ENCODE measurements at places on chromosomes 1 and 21. TPM values are rescaled to one million over a fixed set of nuclear protein-coding genes. Genes with fewer than 3 reads are reported as not detected.

- DNase-seq: peak; percentile 57
Observed at GRCh38 chr21:44448651-44449131, 6.6 kb upstream of the LRRC3 start.

- no peak for DNase-seq
Observed at GRCh38 chr21:37219761-37220432, 47.2 kb downstream of the VPS26C start.

DNA sequence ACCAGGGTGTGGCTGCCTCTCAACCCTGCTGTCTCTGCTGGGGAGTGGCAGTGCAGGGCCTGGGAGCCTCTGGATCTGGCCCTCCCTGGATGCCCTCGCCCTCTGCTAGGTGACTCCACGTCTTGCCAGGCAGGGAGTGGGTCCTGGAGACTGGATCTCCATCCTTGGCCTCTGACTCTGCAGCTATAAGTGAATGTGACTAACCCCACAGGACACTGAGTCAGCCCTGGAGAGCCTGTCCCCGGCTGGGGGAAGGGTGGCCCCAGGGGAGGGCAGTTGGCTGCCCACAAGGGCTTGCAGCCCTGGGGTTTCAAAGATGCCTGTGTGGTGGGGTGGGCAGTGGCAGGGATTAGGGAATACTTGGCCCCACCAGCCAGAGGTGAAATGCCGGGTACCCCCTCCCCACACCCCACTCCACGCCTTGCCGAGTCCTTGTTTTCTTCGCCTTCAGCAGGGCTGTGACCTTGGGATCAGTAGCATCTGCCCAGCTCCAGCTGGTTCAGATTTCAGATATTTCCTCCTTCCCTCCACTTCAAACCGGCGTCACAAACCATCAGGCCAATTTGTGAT, 1.9 kb upstream of the MYBPH start:
- DNase-seq: peak; percentile 61

GRCh38 chr1:88608139-88608943, 75.7 kb upstream of the PKN2 start:
- DNase-seq: no peak

DNA sequence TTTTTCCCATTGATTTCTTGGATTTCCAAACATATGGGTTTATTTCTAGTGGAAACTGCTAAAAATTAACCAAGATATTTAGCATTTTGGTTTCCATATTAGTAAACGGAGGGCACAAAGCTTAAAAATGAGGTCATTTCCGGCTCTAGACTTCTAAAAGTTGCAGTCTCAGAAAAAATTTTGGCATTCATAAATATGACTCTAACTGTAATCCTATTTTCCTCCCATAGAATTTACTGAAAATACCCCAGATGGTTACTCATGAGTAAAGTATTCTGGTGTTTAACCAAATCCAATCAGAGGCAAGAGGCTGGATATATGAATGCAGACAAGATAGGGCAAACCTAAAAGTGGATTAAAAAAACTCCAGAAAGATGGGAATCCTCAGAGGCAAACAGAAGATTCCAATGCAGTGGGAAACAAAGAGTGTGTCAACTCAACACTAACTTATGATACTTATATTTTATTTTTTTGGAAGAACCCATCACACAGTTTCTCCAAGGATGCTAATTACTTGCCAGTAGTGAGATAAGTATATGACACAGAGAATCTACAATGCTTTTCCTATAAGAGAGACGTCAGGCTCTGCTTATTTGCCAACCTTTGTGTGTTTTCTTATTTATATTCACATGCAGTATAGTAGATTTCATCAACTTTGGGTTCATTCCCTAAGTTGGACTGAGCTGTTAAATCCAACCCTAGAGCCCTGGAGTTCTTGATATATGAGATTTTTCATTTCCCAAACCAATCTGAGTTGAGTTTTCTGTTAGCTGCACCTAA, 90.1 kb upstream of the BCL10 start:
- DNase-seq: no peak

DNA sequence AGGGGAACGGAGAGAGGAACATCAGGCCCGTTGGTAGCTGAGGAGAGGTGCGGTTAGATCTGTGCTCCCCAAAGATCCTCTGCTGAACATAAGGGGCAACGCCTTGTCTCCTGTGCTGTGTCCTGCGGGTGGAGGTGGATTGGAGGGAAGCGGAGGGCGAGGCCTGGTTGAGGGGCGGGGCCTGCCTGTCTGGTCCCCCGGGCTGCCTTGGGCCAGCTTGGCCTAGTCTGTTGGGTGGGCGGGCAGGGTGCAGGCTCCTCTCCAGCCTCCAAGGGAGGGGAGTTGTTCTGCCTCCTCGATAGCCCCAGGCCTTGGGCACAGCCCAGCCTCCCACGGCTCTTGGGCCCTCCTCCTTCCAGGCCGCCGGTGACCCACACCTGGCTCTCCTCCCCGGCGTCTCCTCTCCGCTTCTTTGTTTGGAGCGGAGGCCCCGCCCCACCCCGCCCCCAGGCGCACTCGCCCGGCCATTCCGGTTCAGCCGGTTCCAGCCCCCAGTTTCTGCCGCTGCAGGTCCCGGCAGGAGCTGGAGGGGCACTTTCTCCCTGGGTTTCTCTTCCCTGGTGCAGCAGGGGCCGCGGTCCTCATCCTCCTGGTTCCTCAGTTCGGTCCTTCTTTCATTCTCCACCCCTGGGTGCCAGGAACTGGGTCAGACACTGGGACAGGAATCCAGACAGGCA, 19.4 kb downstream of the PTPRF start:
- DNase-seq: no peak

DNA sequence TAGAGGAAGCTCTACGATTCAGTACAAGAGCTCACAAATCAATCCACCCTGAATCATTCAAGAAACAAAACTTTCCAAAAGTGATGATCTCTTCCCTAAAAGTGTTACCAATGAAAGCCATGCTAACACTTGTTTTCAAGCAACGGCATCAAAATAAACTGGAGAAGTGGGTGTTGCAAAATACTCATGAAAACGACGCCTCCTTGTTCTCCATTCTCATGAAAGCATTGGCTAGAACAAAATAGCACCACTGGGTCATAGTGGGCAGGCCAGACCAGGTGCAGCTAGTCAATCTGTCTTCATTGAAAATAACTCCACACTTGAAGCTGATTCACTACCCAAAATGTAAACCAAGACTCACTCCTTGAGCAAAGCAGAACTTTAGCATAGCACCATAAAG, 4.3 kb downstream of the TIAM1 start:
- DNase-seq: no peak

- no peak for DNase-seq
Observed at GRCh38 chr1:36971852-36972618, 62.3 kb downstream of the GRIK3 start.

- DNase-seq: no peak
Observed at GRCh38 chr1:240586006-240586405, 25.9 kb downstream of the GREM2 start.

DNA sequence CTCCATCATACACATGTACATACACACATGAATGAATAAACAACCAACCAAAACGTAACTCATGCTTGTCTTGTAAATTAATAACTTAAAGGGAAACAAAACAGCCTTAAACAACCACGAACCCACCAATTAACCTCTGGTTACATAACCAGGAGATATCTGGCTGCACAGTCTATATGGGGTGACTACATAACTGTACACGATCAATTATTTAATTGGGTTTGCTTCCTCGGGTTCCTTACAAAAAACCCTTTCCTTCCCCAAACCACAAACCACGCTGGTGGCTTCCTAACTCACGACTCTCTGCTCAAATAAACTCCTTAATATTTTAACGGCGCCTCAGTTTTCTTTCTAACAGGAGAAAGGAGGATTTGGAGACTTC, 744 bp downstream of the ZNF670 start:
- DNase-seq: no peak

DNA sequence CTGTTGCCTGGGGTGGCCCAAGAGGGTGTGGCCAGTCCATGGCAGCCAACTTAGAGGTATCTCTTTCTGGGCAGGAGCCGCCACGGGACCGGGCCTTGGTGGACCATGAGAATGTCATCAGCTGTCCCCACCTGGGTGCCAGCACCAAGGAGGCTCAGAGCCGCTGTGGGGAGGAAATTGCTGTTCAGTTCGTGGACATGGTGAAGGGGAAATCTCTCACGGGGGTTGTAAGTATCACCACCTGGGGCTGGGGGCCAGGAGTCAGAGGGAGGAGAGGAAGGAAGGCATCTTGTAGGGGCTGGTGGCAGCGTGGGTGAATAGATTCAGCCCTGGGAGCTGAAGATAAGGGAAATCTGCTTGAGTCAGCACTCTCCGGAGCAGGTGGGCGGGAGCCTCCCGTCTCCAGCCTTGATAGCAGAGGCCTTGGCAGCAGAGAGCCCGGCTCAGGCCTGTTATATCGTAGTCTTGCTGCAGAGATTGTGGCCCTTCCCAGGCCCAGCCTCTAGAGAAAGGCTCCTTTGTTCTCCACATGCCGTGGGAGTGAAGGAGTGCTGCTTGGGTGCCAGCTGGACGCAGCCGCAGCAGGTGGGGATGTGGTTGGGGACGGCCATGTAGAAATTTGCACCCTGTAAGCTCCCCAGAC, 25.4 kb downstream of the PHGDH start:
- DNase-seq: no peak

DNA sequence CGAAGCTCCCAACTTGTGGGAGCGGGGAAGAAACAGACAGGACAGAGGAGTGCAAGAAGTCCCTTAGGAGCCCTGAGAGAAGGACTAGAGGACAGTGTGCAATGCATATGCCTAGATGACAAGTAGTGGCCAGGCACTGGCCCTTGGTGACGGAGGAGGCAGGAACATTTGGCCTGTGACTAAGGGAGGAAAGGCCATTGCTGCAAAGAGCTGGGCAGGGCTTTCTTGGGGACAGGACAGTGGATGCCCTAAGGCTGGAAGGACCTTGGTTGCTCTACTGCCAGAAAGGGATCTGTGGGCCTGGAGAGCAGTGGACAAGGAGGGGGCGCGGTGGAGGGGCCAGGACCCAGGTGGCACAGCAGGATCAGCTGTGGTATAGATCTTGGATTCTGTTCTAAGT, 481.3 kb downstream of the CAMTA1 start:
- no peak for DNase-seq

- no peak for DNase-seq
Observed at GRCh38 chr1:154239491-154239890, 18.7 kb downstream of the UBAP2L start.

GRCh38 chr21:44357064-44357837, 3.8 kb downstream of the TRPM2 start:
- DNase-seq: no peak

DNA sequence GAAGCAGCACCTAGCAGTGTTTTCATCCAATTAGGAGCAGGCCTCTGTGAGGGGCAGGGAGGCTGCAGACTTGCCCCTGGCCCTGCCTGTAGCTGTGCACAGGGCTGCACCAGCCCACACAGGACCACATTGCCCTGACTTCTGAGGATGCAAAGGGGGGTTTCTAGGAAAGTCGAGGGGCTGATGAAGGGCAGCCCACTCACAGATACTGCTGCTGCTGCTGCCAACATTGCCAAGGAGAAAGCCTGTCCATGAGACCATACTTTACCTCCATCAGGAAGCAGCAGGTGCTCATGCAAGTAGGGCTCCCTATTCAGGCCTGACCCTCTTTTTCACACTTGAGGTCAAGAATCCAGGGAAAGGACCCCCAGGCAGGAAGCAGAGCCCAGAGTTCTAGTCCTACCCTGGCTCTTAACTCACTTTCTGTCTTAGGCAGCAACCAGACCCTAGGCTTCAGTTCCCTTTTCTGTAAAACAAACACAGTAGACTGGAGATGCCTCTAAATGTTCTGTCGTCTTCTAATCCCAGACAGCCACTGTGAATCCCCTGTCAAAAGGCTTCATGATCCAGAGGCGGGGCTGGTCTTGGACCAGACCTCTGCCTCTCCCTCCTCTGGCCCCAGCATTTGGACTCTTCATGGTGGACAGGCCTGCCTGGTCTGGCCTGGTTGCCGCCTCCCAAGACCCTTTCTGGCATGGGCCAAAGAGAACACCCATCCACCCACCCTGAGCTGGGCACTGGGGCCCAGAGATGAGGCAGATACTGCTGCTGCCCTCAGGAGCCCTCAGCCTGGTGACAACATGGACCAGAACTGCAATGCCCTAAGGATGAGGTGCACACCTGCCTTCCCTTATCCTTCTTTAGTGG, 120.2 kb downstream of the GLIS1 start:
- peak; percentile 53 for DNase-seq

- peak; percentile 10 for DNase-seq
Observed at GRCh38 chr1:37073152-37073853, 39.0 kb upstream of the GRIK3 start.

DNA sequence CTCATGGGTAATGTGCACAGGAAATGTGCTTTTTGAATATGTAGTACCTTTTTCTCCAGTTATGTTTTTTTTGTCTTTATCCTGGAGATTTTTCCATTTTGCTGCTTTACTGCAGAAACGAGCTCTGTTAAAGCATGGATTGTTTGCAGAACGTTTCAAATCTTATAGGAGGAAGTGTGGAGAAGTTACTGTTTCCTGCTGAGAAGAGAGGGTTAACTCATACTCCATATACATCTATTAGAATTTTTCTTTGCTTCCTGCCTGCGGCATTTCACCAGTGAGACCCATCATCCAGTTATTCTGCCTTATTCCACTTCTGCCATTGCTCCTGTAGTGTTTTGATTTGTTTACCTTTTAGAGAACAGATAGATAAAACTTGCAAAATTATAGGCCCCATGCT, 2.0 kb downstream of the RPRD2 start:
- DNase-seq: no peak

DNA sequence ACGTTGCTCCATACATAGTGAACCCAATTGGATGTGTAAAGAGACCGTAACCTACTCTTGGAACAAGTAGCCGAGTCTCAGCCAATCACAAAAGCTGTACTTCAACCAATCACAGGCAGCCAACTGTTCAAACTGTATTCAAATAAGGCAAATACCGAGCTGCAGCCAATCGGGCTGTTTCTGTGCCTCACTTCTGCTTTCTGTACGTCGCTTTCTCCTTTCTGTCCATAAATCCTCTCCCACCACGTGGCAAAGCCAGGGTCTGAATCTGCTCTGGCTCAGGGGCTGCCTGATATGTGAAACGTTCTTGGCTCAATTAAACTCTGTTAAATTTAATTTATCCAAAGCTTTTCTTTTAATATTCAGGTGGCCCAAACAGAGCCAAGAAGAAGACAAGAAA, 210.3 kb downstream of the URB2 start:
- no peak for DNase-seq

- no peak for DNase-seq
Observed at GRCh38 chr21:25396135-25396711, 211.1 kb downstream of the MRPL39 start.

DNA sequence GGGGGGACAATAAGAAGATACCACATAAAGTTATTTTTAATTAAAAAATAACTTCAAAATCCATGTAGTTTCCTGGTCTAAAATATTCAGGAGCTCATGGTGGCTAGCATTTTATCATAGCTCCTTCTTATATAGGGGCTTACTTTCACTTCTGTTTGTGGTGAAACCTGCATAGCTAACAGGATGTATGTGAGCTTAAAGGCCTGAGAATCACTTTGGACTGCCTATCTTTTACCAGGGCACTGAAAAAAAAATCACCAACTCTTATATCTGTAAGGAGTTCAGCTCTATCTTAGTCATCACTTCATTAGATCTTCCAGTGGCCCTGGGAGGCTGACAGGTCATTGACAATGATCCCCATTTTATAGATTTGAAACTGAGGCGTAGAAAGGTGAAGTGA, 21.3 kb downstream of the UROD start:
- DNase-seq: no peak

The ALX3 gene
- total RNA-seq: not detected

The KMO gene
- total RNA-seq: 10.3 TPM

The TMEM125 gene
- not detected for total RNA-seq

The SLC2A1 gene
- 133 TPM for total RNA-seq

The AIRE gene
- 0.16 TPM for total RNA-seq

The CD84 gene
- 70.4 TPM for total RNA-seq

The FCGR2B gene
- 65.2 TPM for total RNA-seq

The UBE2U gene
- not detected for total RNA-seq

The TSPAN1 gene
- 1.2 TPM for total RNA-seq

The RIMKLA gene
- total RNA-seq: 0.43 TPM

The RAB25 gene
- not detected for total RNA-seq

The ABCB10 gene
- total RNA-seq: 18.8 TPM

The BLZF1 gene
- total RNA-seq: 23.2 TPM

The RCOR3 gene
- total RNA-seq: 75.0 TPM
